H1 (cell line): ENCODE measurements at places on chromosomes 12 and 14. TPM values are rescaled to one million over a fixed set of nuclear protein-coding genes. Genes with fewer than 3 reads are reported as not detected.

The TMEM30B gene
- total RNA-seq: 11.0 and 11.2 TPM in 2 replicates

The CEBPE gene
- not detected in 2 replicates for total RNA-seq

The NR1H4 gene
- total RNA-seq: not detected in 2 replicates

The FAM186B gene
- 0.21 and 0.73 TPM in 2 replicates for total RNA-seq

The DPPA3 gene
- 1.2 and 1.6 TPM in 2 replicates for total RNA-seq

The C1R gene
- total RNA-seq: 6.9 and 7.7 TPM in 2 replicates

- H3K4me3 ChIP-seq: no peak overlapping the region
- DNase-seq: no peak
- H3K36me3 ChIP-seq: peaks cover 51% of the 10 kb centered on the region
Measured at GRCh38 chr12:111448846-111449790, 43.4 kb downstream of the SH2B3 start.

DNA sequence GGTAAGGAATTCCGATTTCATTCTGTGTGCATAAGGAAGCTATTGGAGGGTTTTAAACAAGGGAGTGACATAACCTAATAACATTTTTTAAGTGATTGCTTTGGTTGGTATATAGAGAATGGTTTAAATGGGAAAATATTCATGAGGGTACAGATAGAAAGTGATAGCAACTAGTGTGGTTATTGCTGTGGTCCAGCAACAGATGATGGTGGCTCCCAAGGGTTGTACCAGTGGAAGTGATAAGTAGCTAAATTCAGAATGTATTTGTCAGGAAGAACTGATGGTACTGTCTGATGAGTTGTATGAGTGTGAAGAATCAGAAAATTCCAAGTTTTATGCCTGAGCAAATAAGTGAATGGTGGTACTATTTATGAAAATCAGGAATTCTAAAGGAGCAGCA is 2.6 kb upstream of the CNOT2 start:
- no peaks in the 10 kb centered on the region for H3K4me1 ChIP-seq
- peaks cover 7% of the 10 kb centered on the region for H3K36me3 ChIP-seq
- no peaks in the 10 kb centered on the region for H3K27me3 ChIP-seq
- H3K27ac ChIP-seq: no peak overlapping the region

GRCh38 chr12:51395283-51396230 is 4.4 kb upstream of the GALNT6 start:
- H3K27me3 ChIP-seq: no peaks in the 10 kb centered on the region
- peaks cover 6% of the 10 kb centered on the region for H3K4me1 ChIP-seq
- H3K27ac ChIP-seq: no peak overlapping the region
- H3K4me3 ChIP-seq: no peak overlapping the region
- 0 out of 2 replicates have a peak, but pooled peaks cover 3% of the 10 kb centered on the region for H3K36me3 ChIP-seq

DNA sequence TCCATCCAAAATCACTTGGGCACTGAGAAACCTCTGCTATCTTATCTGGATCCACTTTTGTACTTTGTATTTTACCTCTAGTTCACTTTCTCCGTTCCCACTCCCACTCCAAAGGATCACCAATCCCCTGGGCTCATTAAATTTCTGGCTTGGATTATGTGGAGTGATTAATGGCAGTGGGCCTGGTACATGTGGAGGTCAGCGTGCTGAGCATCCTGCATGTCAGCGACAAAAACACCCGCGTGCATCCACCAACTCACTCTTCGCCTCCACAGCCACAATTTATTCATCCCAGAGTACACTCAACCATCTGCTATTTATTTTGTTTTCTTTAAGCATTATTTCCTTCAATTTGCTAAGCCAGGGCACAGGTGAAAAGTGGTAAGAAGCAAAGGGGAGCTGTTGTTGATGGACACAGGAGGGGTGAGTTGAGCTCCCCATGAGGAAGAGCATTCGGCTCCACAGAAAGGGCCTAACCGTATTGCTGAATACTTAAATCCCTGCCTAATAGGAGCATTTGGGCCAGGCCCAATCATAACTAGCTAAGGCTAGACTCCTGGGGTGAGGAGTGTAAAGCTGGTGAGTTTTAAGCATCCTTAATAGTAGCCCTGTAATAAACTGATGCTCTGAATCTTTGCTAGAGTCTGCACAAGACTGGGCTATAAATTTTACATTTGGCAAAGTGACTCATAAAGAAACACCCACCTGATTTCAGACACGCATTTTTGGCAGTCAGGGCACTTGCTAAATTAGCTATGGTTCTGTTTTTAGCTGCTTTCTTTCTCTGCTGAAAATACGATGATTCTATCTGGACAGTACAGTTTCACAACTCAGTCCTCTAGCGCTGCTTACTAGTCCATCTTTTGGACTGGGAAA is 137.8 kb downstream of the SLC25A21 start:
- no peaks in the 10 kb centered on the region for H3K27me3 ChIP-seq
- H3K36me3 ChIP-seq: no peaks in the 10 kb centered on the region
- H3K27ac ChIP-seq: no peak overlapping the region
- H3K4me3 ChIP-seq: no peak overlapping the region
- H3K4me1 ChIP-seq: peaks cover 14% of the 10 kb centered on the region

DNA sequence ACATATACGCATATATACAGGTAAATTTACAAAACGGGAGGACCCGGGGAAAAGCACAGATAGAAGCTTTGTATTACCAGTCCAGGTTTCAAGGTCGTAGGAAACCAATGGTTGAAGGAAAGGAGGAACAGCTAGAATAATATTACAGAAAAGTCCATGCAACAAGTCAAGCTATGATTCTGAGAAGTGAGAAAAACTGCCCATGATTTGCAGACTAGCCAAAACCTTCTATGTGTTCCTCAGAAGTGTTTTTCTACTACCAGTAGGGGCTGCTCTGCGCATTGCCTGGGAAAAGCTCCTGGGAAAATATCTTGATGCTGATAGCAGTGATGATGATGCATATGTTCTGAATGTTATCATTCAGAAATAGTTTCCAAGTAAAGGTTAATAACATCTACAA is 2.2 kb downstream of the PDZRN4 start:
- DNase-seq: no peak
- H3K4me1 ChIP-seq: no peaks in the 10 kb centered on the region
- peaks cover 25% of the 10 kb centered on the region for H3K27me3 ChIP-seq

DNA sequence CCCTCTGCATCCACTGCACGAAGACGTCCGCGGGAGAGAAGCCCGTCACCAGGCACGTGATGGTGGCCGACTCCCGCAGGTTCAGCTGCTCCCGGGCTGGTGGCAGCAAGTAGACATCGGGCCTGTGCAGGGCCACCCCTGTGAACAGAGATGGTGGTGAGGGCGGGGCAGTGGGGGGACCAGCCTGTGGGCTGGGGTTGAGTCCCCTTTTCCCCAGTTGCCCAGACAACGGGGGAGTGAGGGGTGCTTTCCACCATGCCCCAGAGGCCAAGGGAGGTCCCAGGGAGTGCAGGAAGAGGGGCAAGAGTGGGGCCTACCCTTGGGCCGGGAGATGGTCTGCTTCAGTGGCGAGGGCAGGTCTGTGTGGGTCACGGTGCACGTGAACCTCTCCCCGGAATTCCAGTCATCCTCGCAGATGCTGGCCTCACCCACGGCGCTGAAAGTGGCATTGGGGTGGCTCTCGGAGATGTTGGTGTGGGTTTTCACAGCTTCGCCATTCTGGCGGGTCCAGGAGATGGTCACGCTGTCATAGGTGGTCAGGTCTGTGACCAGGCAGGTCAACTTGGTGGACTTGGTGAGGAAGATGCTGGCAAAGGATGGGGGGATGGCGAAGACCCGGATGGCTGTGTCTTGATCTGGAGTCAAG is 328.3 kb downstream of the TMEM121 start:
- H3K27ac ChIP-seq: no peak overlapping the region
- no peaks in the 10 kb centered on the region for H3K36me3 ChIP-seq
- no peaks in the 10 kb centered on the region for H3K4me1 ChIP-seq
- no peaks in the 10 kb centered on the region; the same call in 1 of the 2 replicates for H3K27me3 ChIP-seq

GRCh38 chr14:92397953-92398564 is 75.1 kb downstream of the SLC24A4 start:
- no peaks in the 10 kb centered on the region for H3K36me3 ChIP-seq
- no peaks in the 10 kb centered on the region for H3K27me3 ChIP-seq
- H3K4me1 ChIP-seq: peaks cover 6% of the 10 kb centered on the region
- H3K27ac ChIP-seq: no peak overlapping the region
- DNase-seq: no peak
- no peak overlapping the region for H3K4me3 ChIP-seq

DNA sequence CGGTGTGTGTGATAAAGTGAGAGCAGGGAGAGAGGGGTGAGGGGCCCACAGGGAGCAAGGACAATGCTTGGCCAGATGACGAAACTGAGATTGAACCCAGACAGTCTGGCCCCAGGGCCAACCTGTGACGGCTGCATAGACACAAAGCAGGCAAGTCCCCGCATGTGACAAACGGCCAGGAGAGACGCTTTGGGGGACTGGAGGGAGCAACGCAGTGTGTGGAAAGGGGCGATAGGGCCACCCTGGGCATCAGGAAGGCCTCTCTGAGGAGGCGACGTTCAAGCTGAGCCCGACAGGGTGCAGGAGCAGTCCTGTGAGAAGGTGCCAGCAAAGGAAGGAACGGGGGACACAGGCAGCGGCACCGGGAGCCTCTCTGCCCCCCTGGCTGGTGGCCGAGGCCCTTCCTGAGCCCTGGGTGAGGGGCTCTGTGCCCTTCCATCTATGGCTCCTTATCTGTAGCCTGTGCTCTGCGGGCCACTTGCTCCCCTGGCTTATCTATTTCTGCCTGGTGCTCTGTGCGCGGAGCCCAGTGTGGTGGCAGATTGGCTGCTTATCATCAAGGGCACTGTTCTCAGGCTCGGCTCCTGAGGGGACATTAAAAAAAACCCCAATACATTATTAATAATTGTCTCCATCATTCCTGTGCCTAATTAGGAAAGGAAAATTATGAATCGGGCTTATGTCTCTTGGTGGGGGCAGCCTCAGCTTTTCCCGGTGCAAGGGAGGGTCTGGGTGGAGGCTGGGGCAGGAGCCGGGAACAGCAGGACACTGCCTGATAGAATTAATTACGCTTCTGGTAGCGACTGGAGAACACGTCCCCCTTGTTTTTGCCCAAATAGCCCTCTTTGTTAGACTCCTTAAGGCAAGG is 39.8 kb downstream of the PRIMA1 start:
- H3K27me3 ChIP-seq: no peaks in the 10 kb centered on the region
- no peak for DNase-seq
- no peak overlapping the region for H3K27ac ChIP-seq
- H3K4me3 ChIP-seq: no peak overlapping the region
- H3K4me1 ChIP-seq: no peaks in the 10 kb centered on the region

DNA sequence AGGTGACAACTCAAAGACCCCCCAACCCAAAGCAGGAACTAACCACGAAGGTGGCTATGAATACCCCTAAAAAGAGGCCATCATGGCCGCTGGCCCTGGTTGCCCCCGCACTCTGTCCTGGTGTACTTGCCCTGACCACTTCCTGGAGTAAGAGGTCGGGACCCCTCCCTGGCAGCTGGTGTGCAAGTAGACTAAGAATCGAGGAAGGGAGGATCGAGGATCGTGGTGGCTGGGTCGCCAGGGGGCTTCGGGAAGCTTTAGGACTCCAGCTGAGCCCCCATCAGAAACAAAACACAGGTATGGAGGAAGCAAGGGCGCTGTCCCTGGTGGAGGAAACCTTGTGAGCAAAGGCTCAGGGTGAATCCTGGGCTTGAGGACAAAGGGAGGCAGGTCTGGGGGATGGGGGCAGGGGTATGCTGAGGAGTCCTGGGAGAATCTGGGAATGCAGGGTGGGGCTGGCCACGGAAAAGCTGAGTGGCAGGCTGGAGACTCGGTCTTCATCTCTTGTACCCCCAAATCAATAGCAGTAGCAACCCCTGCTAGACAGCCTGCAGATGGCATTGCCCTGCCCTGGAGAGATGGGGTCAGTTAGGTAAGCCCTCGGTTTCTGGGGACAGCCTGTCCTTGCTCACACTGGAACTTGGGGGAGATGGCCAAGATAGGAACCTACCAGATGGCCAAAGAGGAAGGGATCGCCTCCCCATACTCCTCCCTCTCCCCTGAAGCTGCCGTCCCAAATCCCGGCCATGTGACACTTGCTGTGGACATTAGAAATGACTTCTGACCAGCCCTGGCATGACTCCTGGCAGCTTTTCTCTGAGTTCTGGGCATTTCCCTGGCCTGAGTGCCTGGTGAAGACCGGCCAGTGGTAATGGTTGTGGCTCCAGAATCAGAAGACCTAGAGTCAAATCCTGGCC is 45.3 kb upstream of the ESRRB start:
- H3K36me3 ChIP-seq: no peaks in the 10 kb centered on the region
- no peak overlapping the region for H3K4me3 ChIP-seq
- H3K27ac ChIP-seq: no peak overlapping the region
- peaks cover 7% of the 10 kb centered on the region; the same call in 1 of the 2 replicates for H3K27me3 ChIP-seq
- peaks cover 9% of the 10 kb centered on the region for H3K4me1 ChIP-seq

DNA sequence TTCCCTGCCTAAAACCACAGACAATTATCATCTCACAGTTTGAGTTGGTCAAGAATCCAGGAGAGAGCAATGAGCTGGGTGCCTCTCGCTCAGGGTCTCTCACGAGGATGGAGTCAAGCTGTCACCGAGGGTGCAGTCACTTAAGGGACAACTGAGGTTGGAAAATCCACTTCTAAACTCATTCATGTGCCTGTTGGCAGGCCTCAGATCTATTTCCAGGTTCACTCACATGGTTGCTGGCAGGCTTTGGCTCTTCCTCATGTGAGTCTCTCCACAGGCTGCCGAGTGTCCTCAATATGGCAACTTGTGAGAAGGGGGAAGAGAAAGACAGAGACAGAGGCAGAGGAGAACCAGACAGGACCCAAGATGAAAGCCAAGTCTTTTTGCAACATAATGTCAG is 10.5 kb upstream of the OR10P1 start:
- H3K4me1 ChIP-seq: no peaks in the 10 kb centered on the region
- no peak for DNase-seq
- no peak overlapping the region for H3K27ac ChIP-seq

DNA sequence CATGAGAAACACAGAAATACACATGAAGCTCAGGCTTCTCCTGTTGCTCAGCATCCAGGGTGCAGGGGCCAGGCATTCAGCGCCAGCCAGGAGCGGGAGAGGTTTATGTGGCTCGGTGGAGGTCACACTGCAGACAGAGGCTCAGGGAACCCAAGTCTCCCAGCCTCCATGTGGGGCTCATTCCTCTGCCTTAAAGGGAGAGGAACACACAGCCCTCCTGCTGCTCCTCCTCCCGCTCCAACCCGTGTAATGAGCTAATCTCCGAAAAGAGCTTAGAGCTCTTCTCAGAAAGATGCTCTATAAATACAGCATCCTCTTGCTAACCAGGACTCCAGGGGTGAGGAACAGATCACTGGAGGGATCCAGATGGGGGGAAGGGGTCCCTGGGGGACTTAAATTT is 28.2 kb downstream of the FGF6 start:
- DNase-seq: no peak
- no peaks in the 10 kb centered on the region for H3K36me3 ChIP-seq
- H3K4me1 ChIP-seq: peaks cover 2% of the 10 kb centered on the region; the same call in 1 of the 2 replicates
- no peak overlapping the region for H3K27ac ChIP-seq
- no peak overlapping the region for H3K4me3 ChIP-seq
- H3K27me3 ChIP-seq: no peaks in the 10 kb centered on the region
